NCI-H524 (cell line): ENCODE measurements at places on chromosomes 5 and 9.

DNA sequence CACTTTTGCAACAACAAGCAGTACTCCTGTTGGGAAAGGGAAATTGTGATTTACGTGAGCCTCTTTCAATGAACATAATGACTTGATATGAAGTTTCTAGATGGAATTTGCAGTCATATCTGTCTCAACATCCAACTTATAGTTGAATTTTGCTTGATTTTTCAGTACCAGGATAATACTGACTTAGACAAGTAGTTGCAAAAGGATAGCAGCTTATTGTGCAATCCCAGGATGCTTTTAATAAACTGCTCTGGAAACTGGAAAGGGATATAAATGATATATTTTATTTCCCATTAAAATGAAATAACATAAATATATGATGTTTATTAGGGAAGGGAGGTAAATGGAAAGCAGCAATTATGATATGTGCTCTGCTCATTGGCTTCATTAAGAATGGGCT lies 174.4 kb upstream of the RGMB start:
- no peak for DNase-seq

DNA sequence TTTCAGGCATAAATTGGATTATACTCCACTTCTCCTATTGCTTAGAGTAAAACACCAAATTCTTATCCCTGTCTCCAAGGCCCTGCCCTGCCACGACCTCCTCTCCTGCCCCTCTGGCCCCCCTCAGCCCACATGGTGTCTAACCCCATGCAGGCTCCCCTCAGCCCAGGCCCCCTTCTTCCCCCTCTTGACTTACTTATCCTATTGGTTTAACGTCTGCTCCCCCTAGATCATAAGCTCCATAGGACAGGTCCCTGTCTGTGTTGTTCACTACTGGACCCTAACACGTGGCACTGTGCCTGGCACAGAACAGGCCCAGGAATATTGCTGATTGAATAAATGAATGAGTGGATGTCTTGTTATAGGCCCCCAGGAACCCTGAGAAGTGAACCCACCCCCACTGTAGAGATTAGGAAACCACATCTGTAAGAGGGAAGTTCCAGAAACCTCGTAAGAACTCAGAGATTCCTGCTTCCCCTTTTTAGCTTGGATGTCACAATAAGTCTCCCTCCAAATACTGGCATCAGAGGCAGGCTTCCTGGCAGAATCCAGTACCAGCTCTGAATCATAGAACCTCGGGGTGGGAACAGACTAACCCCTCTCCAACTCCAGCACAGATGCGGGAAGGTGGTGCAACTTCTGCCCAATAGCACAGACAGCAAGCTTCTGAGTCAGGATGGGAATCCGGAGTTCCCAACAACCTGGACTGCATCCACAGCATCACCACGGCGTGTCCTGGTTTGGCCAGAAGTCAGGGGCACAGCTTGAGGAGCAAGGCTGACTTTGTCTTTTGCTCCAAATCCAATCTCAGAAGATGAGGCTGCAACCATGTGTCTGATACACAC lies 31.5 kb downstream of the HRH2 start:
- peak; percentile 8 for DNase-seq

- peak; percentile 68 for DNase-seq
Measured at GRCh38 chr9:34459941-34460340, 1.3 kb downstream of the DNAI1 start.

DNA sequence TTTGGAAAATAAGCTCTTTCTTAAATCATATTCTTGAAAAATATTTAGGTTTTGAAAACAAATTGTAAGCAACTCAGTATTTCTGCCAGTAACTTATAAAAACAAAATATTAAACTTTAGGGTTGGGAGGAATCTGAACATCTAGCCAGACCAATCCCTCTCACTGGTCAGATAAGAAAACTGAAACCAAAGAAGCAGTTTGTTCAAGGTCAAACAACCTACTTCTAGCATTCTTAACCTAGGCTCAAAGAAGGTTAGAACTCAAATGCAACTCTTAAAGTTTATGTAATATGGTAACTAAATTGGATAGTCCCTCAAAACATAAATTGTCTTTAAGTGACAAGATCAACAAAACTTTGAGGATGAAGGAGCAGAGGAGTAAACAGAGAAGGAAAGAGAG lies 374.9 kb upstream of the TNC start:
- DNase-seq: no peak

DNA sequence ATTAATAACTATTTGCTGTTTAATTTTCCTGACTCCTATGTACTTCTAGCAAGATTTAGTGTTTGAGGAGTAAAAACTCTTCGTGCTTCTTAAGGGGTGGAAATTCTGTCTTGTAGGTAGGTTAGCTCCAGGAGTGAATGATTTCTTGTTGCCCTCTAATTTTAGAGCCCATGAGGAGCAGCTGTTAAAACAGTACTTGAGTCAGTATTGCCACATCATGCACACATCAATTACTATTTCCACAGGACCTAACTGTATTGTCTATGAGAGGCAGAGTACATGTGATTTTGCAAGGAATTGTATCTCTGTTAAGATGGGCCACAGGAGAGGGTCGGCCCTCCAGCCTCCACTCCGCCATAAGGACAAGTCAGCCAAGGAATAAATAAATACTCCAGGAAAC lies 91.2 kb downstream of the PDZD2 start:
- no peak for DNase-seq

DNA sequence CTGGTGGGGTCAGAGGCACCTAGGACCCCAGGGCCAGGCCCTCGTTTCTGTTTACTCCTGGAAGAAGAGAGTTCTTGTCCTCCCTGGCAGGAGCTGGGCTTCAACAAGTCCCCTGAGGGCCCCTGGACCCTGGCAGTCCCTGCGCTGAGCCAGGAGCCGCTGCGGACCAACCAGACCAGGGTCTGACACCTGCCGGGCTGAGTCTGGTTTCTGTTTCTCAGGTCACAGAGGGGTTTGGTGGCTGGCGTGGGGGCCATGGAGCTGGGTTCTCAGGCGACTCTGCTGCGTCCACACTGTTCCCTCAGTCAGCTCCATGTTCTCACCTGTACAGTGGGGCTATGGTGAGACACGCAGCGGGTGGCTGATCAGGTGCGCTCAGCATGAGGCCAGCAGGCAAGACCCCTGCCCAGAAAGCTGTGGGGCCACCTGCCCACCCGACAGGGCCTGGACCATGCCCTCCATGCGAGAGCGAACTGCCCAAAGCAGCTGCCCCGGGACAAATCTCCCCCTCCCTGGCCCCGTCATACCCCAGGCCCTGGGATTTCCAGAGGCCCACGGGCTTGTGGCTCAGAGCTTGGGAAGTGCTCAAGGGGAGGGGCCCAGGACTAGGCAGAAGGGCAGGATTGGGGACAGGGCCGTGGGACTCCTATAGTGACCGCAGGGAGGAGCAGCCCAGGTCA lies 17.9 kb upstream of the NOTCH1 start:
- DNase-seq: no peak

- no peak for DNase-seq
Measured at GRCh38 chr9:116099821-116100220, 53.8 kb upstream of the PAPPA start.

DNA sequence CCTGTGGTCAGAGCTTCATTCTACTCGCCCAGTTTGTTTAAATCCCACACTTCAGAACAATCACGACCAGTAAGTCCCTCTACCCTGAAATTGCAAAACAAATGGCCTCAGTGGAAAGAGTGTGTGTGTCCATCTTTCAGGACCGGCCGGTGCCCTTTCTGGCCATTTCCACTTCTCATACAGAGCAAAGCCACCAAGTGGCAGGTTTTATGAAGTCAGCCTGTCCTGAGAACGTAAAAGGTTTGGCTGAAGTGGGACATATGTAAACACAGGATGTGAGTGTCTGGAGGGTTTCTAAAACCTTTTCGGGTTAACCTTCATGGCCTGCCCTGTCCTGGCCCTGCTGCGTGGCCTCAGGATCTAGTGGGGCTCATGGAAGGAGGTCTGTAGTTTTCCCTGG lies 24.7 kb downstream of the NXNL2 start:
- no peak for DNase-seq

- no peak for DNase-seq
Measured at GRCh38 chr9:112783551-112783954, 33.0 kb downstream of the SNX30 start.

- DNase-seq: no peak
Measured at GRCh38 chr5:143236682-143237081, 166.8 kb downstream of the NR3C1 start.

DNA sequence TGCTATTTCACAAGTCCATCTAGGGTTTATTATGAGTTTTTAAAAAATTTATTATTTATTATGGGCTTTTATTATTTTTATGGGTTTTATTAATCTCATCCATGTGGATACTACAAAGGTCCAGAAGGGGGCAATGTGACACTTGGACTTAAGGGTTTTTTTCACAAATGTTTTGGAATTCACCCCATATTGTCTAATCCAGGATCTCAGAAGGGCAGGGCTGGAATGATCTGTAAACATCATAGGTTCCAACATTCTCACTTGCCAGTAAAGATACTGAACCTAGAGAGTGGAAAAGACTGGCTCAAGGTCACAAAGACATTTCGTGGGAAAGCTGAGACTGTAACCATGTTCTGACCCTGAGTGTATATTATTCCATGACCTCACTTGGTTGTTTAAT lies 35.6 kb downstream of the NIM1K start:
- DNase-seq: no peak

- no peak for DNase-seq
Measured at GRCh38 chr9:96448546-96449170, 1.3 kb upstream of the HABP4 start.

GRCh38 chr5:79831381-79832309 lies 142.0 kb downstream of the CMYA5 start:
- no peak for DNase-seq

DNA sequence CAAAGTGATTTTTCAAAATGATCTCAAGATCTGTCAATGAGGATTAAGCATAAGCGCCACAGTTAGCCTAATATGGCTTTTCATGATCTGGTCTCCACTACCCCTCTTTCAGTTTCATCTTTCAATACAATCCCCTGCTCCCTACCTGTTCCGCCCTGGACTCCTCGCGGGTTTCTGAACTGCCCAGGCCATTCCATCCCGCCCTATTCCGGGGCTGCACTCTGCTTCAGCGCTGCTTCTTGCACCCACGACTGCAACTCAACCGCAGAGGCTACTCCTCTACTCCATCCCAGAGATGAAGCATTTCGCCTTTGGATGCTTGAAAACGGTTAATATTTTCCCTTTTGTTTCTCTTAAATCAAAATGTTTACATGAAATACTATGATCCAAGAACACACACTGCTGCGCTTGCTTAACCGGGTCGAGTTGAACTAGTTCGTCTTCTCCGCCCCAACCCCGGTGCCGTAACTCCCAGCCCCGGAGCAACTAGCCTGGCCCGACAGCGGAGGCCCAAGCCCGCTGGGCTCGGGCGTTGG lies 716 bp upstream of the OTULIN start:
- DNase-seq: peak; percentile 38

DNA sequence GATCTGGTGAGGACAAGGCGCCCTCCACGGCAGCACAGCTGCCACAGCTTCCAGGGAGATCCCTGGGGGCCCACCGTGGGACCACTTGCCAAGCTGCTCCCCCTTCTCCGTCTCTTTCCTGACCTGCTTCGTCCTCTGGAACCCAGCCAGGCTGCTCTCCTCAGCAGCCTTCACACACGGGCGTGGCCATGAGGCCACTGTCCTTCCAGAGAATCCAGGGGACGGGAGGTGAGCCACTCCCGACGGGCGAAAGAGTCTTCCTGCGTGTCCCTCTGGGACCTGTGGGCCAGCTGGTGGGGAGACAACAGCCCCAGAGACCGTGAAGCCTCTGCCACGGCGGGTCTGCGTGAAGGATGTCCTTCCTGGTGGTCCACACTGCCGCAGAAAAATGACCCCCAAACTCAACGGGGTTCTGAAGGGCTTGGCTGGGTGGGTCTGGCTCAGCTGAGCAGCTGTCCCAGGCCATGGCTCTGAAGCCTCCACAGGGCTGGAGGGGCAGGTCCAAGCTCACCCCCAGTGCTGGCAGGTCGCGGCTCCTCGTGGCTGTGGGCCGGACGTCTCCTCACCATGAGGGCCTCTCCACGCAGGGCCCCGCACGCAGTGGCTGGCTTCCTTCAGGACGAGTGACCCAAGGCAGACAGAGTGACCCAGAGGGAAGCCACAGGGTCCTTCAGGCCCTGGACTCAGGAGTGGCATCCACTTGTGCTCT lies 47.4 kb upstream of the NKD2 start:
- peak; percentile 54 for DNase-seq

DNA sequence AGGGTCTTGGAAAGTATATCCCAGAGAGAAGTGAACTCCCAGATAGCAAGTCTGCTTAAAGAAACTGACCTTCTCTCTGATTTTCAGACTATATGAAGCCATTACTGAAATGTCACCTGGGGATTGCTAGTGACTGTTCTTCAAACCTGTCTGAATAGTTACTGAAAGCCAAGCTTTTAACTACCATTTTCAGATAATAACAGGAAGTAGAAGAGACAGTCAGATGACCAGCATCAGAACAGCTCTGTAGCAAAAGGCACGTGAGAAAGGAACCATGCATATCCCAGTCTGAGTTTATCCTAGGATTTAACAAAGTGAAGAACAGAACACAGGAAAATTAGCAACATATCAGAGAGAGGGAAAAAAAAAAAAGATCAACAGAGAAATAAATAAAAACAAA lies 74.9 kb upstream of the SELENOP start:
- no peak for DNase-seq

- DNase-seq: no peak
Measured at GRCh38 chr9:137432687-137433348, 8.3 kb downstream of the ENTPD8 start.

DNA sequence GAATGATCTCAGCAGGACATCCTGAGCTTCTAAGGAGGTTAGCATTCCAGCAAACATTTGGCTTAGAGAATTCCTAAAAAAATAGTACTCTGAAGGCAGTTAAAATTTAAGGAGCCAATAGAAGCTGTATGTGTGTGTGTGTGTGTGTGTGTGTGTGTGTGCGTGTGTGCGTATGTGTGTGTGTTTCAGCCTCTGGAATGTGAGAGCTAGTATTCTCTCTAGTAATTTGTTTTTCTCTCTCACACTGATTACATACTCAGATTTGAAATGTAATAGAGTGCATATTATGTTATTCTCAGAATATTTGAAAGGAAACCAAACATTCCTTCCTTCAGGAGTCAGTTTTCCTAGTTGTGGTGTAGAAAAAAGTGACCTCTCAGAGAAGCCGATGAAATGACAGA lies 279.6 kb downstream of the TMEM38B start:
- no peak for DNase-seq

GRCh38 chr5:116456036-116456435 lies 118.6 kb downstream of the SEMA6A start:
- DNase-seq: no peak

- DNase-seq: no peak
Measured at GRCh38 chr9:72141484-72141883, 7.8 kb upstream of the GDA start.

- DNase-seq: peak; percentile 52
Measured at GRCh38 chr9:16671591-16672137, 198.8 kb downstream of the BNC2 start.

GRCh38 chr9:124041817-124042116 lies 30.2 kb downstream of the LHX2 start:
- DNase-seq: no peak

DNA sequence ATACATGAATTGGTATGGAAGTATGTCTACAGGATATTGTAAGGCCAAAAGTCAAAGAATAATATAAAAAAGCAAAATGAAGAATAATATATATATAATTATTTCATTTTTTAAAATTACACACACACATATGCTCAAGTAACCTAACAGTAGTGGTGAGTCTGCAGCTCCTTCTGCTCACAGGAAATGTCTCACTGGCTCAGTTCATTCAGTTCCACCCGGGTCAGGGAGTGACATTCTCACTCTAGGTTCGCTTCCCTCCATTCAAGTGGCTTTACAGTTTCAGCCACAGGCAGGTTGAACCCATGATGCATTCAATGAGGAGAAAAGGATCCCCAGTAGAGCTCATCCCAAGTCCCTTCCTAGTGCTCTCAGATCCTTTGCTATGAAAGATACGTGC lies 90.8 kb downstream of the SUSD1 start:
- DNase-seq: no peak
